ENCODE measurements at places on chromosomes 7 and 10.

- no peak for DNase-seq
Measured at GRCh38 chr10:49260644-49261296, 38.2 kb upstream of the C10orf71 start.

- peak; percentile 31 for DNase-seq
Measured at GRCh38 chr7:112898432-112899290, 108.5 kb upstream of the TMEM168 start.

- DNase-seq: no peak
Measured at GRCh38 chr10:110421512-110422138, 76.1 kb upstream of the DUSP5 start.

- DNase-seq: no peak
Measured at GRCh38 chr10:17423632-17424186, 30.7 kb downstream of the ST8SIA6 start.

DNA sequence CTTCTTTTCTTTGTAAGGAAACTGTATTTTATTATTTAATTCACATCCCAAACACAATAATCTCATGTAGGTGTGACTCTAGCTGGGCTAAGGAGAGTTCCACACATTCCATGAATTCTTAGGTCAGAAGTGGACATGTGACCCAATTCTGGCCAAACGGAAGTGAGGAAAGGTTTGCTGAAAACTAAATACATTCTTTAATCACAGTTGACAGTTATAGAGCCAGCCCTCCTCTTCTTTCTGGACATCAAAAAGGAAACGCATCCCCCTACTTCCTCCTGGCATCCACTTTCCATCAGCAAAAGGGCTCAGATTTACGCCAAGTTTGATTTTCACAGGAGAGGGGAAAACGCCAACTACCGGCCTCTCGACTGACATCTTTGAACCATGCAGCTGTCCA is 774.4 kb upstream of the POM121L12 start:
- DNase-seq: no peak

Data from G401 (cell line).